Hepatocyte (in vitro differentiated cells): ENCODE measurements at places on chromosomes 11 and 22.

- DNase-seq, result no peak
Observed at GRCh38 chr22:31818481-31819392, 64.9 kb downstream of the DEPDC5 start.

DNA sequence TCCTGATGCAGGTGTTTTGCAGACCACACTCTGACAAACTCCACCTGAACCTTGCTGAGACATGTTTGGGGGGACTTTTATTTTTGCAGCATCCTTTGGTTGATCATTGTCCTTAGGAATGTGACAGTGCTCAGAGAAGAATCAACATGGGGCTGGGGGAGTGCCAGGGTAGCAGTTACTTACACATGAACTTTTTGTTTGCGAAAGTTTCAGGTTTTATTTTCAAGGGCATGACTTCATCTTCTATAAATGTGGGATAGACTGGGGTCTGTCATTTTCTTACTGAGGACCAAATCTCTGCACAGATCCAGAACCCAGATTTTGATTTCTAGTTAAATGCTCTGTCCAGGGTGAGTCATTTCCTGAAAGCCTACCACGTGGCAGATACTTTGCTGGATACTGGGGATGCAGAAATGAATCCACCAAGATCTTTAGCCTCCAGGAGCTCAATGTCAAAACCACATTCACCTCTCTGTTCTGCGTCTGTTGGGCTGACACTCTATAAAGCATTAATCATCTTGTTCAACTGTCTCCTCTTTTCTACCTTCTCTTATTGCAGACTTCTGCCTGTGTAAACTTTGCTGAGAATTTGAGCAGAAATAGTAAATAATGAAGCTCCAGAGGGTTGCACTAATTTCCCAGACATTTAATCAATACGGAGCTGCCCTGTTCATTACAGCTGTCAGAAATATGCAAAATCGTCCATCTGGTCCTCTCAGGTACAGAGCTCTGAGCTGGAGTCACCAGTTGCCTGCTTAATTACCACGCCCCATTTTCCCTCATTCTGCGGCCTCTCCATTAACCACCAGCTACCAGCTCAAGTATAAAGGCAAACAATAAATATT lies 387.9 kb downstream of the MIAT start:
- peak; percentile 15 for DNase-seq

GRCh38 chr22:44538051-44538450 lies 40.0 kb upstream of the RTL6 start:
- DNase-seq, result peak; percentile 64

DNA sequence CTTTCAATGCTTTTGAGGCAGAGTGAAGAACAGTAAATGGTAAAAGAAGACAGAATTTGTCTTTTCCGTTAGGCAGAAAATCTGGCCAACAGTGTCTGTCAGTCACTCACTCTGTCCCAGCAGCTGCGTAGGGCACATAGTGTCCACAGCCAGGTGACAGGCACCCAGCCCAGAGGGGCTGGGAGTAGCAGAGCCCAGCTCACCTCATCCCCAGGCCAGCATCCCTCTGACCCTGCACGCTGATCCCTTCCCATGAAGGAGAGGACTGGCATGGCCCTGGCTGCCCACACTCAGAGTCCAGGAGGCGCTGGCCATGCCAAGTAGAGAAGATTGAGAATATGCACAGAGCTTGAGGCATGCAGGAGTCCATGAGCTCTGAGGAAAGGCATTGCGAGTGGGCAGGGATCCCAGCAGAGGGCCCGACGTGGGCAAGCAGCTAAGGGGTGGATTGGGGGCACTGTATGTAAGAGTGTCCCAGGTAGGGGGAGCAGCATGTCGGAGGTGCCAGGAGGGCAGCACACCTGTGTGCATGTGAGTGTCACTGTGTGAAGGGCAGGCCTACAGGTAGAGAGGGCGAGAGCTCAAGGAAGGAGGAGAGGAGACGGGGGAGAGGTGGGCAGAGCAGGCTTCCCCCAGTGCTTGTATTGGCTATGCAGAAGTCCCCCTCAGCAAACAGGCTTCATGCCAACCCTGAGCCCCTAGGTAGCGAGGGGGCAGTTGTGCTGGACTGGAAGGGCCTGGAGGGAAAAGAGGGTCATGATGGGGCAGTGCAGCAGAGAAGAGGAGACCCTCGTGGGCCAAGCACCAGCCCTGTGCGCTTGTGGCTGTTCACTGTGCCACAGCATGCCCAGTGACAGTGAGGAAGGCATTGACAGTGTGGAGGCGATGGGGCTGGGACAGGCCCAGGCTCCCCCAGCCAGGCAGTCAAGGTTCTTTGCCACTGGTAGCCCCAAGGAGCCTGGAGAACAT lies 133.8 kb downstream of the OSBP2 start:
- DNase-seq, result no peak

DNA sequence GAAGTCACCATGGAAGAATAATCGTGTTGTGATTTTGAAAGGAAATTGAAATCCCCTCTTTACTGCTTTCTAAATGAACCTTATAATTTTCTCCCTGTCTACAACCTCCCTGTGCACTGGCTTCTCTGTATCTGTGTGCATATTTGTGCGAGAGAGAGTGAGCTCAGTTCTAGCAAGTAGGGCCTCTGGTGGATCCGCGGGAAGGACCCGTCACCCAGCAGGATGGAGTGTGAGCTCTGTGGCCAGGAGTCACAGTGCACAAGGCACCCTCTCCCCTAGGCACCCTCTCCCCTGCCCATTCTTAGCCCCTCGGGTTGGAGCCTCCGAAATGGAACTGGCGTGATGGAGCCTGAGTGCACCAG lies 109.0 kb downstream of the TRIM29 start:
- no peak for DNase-seq

DNA sequence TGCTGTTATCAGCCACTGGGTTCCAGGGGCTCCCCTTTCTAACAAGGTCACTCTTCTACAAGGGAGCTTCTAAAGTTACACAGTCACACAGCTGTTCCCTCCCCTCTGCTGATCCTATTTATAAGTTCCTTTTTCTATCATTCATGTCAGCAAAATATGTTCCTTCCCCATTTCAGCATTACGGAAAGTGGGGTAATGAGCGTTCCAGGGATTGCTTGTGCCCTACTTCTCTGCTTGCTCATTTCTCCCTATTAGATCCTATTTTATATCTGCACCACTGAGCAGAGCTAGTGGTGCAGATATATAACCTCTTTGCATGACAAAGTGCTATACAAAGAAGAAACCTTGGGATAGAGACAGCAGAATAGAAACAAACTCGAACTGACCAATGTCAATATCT lies 22.7 kb upstream of the PLEKHB1 start:
- no peak for DNase-seq

- DNase-seq, result no peak
Observed at GRCh38 chr11:115325523-115325922, 178.7 kb downstream of the CADM1 start.

- DNase-seq, result no peak
Observed at GRCh38 chr11:33731723-33732531, 4.3 kb downstream of the CD59 start.

DNA sequence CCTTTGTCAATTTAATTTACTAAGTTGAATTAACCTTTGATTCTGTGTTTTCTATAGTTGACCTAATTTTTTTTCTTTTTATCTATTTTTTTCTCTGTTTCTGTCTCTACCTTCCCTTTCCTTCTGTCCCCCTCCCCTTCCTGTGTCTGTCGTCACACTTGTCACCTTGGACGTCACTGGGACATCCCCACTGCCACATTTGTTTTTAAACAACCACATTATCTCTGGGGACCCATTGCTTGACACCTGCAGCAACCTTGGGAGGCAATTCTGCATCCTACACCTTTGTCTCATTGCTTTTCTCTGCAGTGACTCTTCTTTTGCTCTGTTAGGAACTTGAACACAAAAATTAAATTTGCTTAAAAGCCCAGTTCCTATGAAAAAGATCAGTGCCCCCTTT lies 51.8 kb upstream of the TTC12 start:
- DNase-seq, result no peak

- no peak for DNase-seq
Observed at GRCh38 chr22:44838316-44839016, 86.1 kb downstream of the ARHGAP8 start.

- peak; percentile 84 for DNase-seq
Observed at GRCh38 chr11:59158206-59159068, 13.5 kb upstream of the DTX4 start.

DNA sequence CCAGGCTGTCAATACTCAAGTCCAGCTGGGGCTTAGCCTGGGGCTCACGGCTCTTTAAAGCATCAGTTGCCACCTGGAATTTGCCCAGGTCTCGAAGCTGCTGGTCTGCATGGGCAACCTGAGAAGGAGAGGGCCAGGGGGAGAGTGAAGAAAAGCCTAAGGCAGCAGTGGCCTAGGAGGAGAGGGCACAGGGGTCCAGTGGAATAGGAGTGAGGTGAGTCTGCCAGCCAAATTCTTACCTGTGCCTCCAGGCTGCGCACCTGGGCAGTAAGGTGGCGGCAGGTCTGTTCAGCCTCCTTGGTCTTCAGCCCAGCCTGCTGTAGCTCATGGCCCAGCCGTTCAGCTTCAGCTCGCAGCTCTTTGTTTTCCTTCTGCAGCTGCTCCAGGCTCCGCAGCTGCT lies 10.0 kb downstream of the IL18BP start:
- DNase-seq, result no peak

GRCh38 chr22:46587492-46588278 lies 32.5 kb upstream of the GRAMD4 start:
- peak; percentile 5 for DNase-seq

DNA sequence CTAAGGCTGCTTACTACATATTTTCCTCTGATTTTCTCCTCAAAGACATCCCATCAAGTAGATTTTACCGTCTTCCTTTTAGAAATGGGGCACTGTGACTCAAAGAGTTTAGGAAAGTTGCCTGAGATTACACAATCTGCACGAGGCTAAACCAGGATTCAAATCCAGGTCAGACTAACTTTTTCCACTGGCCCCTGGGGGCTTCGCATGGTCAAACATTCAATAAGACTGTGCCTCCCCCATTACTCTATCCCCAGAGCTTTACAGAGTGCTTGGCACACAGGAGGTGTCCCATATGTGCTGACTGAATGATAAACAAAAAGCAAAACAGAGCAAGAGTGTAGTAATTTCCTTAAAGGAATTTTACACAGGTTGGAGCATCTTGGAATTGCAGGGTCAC lies 118.1 kb upstream of the TEAD1 start:
- DNase-seq, result no peak

- DNase-seq, result no peak
Observed at GRCh38 chr11:46012185-46012584, 89.7 kb downstream of the LARGE2 start.

DNA sequence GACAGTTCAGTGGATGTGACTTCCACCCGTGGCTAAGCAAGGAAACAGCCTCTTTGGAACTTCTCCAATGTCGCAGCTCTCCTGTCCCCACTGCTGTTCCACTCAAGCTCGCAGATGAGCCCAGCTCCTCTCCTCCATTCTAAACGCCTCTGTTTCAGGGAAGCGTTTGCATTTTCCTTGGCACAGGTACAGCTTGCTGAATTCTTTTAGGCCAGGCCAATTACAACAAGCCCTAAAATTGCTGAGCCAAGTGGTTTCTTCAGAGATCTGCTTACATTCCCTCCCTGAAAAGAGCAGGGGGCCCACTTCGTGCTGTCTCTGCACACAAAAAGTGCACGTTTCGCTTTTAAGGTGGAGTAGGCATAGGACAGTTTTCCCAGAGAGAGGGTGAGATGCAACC lies 91.5 kb upstream of the BLID start:
- peak; percentile 64 for DNase-seq

- no peak for DNase-seq
Observed at GRCh38 chr11:47553406-47553743, 443 bp upstream of the CELF1 start.

- peak; percentile 48 for DNase-seq
Observed at GRCh38 chr11:85299258-85299942, 327.7 kb downstream of the DLG2 start.

- DNase-seq, result no peak
Observed at GRCh38 chr11:95255251-95256145, 24.5 kb upstream of the SESN3 start.

DNA sequence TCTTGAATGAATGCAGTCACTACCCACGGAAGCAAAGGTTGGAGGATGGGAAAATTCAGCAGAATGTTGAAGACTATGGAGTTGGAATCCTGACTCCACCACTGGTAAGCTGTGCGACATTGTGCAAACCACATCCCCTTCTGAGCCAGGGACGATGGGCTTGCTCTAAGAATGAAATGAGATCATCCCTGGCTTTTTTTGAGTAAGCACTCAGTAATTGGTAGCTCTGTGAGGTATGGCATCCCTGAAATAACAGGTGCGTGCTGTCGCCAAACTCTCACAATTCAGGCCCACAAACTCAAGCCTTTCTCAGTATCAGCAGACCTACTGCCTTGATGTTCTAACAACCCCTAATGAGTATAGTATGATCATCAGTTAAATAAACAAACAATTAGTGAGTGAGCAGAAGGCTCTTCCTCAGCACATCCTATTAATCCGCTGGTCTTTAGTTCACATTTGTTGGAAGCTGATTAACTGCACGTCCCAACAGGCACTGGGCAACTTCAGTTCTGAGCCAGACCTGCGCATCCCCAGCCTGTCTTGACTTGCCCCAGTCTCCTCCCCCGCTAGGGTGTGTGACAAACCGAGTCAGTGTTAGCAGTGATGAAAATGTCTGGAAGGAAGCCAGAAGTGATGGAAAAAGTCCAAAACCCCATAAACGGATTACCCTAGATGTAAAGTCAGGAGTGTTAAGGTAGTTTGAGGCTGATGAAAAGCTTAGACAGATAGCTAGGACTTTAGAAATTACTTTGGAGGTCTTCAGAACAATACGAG lies 235.5 kb downstream of the GRIK4 start:
- no peak for DNase-seq

DNA sequence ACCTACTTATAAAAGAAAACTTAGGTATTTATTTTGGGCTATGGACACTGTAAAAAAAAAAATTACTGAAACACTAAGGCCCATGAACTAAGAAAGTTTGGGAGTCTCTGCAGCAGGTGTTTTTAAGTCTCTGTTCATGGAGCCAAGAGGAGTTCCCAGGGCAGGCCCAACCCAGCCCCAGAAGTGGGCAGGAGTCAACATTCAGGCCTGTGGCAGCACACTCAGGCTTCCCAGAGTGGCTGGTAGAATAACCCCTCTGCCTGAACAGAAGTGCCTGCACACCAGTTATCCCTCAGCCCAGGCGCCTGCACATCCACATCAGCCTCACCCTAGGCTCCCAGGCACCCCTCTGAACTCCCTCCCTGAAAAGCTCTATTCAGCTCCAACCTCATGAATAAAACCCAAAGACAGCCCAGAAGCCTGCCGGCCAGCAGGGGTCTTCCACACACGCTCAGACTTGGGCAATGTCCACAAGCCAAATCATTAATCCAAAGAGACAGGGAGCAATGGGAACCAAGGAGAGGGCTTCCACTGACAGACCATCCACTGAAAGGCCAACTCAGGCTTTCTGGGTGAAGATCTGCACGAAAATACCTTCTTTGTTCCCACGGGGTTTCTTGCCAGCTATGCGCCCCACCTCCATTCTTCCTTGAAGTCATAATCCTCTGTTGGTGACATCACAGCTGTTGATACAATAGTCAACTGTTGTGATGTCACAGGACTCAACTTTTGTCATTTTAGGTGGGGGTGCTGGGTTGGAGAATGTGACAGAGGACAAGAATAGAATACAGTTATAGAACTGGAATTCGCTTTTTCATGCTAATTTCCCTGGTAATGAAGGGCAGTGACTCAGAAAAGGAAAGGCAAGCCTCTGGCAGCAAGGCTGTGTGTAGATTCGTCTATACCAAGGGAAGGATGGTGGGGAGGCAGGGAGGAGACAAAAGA lies 83.7 kb downstream of the RPL27A start:
- DNase-seq, result no peak

GRCh38 chr11:2247496-2247895 lies 22.9 kb downstream of the ASCL2 start:
- no peak for DNase-seq

GRCh38 chr11:28966951-28967350 lies 858.8 kb downstream of the METTL15 start:
- DNase-seq, result no peak

- no peak for DNase-seq
Observed at GRCh38 chr11:112514011-112514740, 253.5 kb upstream of the PLET1 start.
